ENCODE measurements at places on chromosomes 1 and 21.

- no peak for DNase-seq
These were observed 613.9 kb downstream of the PTPRU start for GRCh38 chr1:29849991-29850757.

- no peak for DNase-seq
These were observed 13.2 kb downstream of the BLZF1 start for GRCh38 chr1:169381162-169381561.

- DNase-seq, result no peak
These were observed 220.4 kb upstream of the CAMK1G start for GRCh38 chr1:209363112-209363511.

DNA sequence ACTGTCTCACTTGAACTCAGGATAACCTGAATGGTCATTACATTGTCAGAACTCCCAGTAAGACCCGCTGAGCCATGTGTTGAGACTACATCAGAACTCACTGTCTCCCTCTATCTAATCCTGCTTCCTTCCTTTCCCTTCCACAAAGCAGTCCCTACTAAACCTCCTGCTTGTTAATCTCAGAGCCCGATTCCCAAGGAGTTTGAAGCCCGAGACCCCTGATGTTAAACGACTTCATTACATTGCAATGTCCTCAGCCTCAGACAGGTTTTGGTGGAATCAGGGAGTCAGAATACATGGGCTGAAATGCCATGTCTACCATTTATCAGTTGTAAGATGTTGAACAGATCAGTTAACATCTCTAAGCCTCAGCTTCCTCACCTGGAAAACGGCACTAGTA is 682.4 kb downstream of the ADGRL2 start:
- no peak for DNase-seq

- peak; percentile 91 for DNase-seq
These were observed 89.9 kb downstream of the RAVER2 start for GRCh38 chr1:64834734-64835133.

DNA sequence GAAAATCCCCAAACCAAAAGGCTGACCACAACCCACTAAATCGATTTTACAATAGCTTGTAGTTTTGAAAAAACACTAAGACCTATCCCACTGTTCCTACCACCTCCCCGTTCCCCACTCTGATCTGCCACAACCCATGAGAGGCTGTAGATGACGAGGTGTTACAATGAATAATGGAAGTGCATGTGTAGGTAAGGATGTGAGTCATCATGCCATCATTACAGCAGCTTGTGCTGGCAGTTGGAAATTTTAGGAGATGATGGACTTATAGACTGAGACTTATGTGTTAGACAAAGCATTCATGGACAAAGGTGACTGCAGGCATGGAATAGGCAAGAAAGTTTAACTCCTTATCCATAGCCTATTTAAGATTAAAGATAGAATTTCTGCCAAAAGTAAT is 184.7 kb upstream of the CACYBP start:
- DNase-seq, result peak; percentile 46

GRCh38 chr1:1204425-1204920 is 1.9 kb downstream of the TNFRSF18 start:
- no peak for DNase-seq
